ENCODE measurements at places on chromosomes 13 and 19.

- no peak for DNase-seq
Observed at GRCh38 chr13:27264181-27264580, 6.4 kb upstream of the RASL11A start.

DNA sequence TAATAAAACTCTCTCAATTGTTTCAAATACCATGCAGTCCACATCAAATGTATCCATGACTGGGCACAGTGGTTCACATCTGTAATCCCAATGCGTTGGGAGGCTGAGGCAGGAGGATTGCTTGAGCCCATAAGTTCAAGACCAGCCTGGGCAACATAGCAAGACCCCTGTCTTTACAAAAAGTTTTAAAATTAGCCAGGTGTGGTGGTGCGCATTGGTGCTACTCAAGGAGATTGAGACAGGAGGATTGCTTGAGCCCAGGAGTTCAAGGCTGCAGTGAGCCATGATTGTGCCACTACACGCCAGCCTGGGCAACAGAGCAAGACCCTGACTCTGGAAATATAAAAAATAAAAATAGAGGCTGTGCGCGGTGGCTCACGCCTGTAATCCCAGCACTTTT lies 5.0 kb downstream of the CLIP3 start:
- DNase-seq: no peak

- DNase-seq: no peak
Observed at GRCh38 chr13:50401049-50401505, 385.8 kb downstream of the KCNRG start.

GRCh38 chr19:4409123-4409933 lies 6.9 kb downstream of the CHAF1A start:
- DNase-seq: no peak

DNA sequence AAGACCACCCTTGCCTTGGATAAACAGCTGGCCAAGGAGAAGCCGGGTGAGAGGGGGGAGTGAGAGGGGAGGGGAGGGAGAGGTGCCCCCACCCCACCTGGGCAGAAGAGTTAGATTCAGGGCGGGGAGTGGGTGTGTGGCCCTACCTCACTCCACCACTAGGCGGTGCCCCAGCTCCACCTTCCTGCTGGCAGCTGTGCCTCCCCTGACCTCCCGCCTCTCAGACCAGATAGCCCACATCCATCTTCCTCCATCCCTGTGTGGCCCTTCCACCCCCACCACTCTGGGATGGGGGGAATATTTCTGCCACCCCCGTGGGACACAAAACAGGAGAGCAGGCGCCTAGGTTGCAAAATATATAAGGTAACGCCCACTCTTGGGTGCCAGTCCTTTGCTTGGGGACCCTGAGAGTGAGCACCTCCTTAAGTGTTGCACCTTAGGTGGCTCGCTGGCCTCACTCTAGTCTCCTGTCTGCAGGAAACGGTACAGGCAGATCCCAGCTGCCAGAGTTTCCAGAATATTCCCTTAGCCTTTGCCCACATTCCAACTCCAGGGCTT lies 13.8 kb upstream of the EHD2 start:
- DNase-seq: peak; percentile 67

GRCh38 chr19:35805526-35806102 lies 7.0 kb downstream of the PRODH2 start:
- no peak for DNase-seq

GRCh38 chr13:49521224-49521623 lies 25.5 kb downstream of the PHF11 start:
- DNase-seq: no peak

- no peak for DNase-seq
Observed at GRCh38 chr19:30160426-30160825, 211.8 kb upstream of the ZNF536 start.

- DNase-seq: no peak
Observed at GRCh38 chr13:104270731-104271130, 1204.5 kb upstream of the SLC10A2 start.

DNA sequence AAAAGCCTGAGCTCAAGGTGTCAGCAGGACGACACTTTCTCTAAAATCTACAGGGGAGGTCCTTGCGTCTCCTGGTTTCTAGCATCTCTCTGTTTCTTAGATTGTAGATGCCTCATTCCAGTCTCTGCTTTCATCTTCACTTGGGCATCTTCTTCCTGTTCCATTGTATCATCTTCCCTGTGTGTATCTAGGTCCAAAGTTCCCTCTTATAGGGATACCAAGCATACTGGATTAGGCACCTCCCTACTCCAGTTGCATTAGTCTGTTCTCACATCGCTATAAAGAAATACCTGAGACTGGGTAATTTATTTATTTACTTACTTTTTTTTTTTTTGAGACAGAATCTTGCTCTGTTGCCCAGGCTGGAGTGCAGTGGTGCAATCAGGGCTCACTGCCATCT lies 91.3 kb upstream of the ABCC4 start:
- DNase-seq: no peak

DNA sequence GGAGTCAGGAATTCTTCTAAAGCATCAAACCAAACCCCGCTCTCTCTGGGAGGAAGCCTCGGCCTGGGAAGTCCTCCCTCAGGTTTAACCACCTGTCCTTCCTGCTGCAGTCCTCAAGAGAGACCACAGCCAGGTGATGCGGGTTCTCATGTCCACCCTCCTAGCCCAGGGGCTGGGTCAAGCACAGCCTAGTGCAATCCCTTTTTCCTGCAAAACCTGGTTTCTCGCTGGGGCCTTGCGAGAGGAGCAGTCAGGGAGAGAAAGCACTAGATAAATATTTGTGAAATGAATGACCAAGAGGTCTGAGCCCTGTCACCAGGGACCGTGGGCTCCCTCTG lies 2.4 kb downstream of the SLC8A2 start:
- no peak for DNase-seq

DNA sequence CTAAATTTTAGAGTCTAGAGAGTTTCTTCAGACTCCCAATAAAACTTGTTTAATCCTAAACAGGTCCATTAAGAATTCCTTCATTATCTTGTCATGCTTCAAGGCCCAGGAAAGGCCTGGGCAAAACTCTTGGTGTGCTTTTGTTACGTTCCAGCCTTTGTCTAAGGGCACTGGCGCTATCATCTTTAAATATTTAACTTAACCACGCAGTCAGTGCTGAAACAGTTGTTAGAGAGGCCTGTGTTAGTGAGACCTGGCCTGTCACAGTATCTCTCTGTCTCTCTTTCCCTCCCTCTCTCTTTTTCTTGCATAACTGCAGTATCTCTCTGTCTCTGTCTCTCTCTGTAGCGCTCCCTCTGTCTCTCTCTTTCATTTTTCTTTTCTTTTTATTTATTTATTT lies 8.2 kb upstream of the OR1M1 start:
- DNase-seq: no peak

DNA sequence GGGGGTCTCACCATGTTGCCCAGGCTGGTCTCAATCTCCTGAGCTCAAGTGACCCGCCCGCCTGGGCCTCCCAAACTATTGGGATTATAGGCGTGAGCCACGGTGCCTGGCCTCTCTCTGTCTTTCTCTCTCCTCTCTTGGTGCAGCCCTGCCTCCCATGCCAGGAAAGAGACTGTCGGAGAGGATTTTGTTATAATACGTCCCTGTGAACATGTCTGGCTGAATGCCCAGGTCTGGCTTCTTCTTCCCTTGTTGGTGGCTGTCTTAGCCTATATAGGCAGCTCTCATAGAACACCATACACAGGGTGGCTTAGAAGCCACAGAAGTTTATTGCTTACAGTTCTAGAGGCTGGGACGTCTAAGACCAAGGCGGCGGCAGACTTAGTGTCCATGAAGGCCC lies 46.4 kb downstream of the PEX11G start:
- DNase-seq: peak; percentile 31

DNA sequence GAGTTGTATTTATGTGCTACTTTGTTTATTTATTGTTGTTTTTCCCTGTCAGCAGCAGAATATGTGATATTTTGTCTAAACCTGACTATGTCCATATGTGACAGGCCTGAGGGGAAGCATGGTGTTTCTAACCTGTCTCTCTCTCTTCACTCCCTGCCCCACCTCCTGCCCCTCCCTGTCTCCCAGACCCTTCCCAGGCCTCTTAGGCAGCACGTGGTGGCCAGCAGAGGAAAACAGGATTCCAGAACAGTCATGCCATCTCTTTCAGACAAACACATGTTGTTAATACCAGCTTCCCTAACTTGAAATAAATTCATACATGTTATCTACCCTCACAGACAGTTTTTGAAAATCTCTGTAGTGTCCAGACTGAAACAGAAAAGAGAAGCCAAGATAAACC lies 31.0 kb upstream of the ATP11A start:
- no peak for DNase-seq

DNA sequence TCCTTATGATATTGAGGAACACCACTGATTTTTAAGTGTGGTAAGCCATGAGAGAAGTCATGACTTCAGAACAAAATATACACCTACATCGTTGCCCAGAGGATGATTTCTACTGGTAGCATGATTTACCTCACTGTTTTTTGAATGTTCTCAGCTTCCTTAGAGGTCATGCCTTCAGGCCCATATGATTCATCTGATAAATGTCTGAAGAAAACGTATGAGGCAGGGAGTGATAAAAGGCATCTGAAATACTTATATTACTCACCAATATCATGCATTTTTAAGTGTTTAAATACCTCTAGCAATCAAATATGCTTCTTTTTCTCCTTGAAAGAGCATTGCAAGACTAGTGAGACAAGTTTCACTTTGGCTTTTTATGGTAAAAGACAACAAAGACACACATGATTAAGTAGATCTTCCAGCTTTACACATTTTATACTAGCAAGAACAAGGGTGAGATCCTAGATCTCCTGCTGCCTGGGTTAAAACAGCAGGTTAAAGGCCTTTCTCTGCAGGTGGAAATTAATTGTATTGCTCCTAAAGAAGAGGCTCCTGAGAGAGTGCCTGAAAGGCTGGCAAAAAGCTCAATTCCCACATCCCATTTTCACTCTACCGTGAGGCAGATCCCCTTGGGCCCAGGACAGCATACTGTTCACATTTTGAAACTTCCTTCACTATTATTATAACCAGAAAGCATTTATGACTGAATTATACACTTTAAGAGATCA lies 432.4 kb downstream of the SLITRK1 start:
- no peak for DNase-seq

DNA sequence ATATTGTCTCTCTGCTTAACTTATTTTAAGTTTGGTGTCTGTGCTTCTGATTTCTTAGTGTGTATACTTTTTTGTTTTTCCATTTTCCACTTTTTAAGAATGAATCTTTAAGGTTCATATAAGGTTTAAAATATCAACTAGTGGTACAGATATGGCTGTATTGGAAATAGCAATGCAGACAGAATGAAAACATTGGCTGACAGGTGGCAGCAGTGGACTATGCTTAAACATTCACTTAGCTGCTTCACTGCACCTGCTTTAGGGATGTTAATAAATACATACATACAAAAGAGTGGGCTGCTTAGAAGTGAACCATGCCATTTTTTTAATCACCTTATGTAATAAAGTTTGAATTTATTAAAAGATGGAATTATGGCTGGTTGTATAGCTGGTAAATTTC lies 27.3 kb downstream of the TM9SF2 start:
- no peak for DNase-seq
